Islet precursor cell (in vitro differentiated cells): ENCODE measurements at places on chromosomes 2 and 18.
A peak's percentile ranks its signal among the peaks of the same experiment; 100 is the strongest.

- DNase-seq: no peak
Observed at GRCh38 chr2:107529146-107529545, 297.5 kb upstream of the RGPD4 start.

DNA sequence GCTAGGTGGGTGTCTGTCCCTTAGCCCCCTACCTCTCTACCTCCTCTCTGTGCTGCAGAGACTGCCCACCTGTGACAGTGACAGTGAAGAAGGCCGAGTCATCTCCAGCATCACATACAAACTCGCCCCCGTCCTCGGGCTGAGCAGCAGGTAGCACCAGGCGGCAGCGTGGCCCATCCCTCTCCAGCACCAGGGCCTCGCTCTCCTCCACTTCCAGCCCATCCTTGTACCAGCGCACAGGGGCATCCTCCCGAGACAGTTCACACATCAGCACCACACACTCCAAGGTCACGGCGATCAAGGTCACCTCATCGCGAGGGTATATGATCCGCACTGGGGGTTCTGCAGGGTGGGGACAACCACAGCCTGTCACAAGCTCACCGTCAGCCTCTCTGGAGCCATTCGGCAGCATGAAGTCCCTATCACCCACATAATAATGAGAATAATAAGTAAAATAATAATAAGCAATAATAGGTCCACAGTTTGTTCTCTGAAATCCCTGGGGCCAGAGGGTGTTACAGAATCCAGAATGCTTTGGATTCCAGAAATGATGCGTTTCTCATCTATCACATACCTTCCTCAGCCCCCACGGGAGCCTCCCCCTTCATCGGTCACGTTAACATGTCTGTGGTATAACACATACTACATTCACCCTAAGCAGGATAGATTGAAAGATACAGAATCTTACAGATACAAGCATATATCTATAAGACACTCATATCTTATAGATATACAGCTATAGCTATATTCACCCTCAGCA is 12.0 kb downstream of the OBSL1 start:
- no peak for DNase-seq

DNA sequence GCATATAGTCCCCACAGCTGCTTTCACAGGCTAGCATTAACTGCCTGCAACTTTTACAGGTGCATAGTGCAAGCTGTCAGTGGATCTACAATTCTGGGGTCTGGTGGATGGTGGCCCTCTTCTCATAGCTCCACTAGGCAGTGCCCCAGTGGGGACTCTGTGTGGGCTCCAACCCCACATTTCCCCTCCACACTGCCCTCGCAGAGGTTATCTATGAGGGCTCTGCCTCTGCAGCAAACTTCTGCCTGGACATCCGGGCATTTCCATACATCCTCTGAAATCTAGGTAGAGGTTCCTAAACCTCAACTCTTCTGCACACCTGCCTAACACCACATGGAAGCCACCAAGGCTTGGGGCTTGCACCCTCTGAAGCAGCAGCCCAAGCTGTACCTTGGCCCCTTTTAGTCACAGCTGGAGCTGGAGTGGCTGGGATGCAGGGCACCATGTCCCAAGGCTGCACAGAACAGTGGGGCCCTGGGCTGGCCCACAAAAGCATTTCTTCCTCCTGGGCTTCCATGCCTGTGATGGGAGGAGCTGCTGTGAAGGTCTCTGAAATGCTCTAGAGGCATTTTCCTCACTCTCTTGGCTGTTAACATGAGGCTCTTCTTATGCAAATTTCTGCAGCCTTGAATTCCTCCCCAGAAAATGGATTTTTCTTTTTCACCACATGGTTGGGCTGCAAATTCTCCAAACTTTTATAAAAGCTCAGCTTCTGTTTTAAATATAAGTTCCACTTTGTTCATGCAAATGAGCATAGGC is 59.3 kb downstream of the KDM3A start:
- no peak for DNase-seq

DNA sequence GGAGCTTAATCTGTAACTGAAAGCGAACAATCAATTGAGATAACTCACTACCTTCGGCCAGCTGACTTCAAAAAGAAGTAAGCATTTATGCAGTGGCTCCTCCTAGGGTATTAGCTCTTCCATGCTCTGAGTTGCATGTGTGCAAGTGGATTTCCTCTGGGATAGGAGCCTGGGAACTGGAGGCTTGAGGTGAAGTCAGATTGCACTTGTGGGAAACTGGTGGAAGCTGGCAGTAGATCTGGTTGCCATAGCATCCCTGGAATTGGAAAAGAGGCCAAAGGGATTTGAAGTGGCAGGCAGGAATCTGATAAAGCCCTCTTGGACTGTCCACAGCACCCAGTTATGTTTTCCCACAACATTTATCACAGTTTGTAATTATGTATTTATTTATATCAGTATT is 50.6 kb upstream of the FMNL2 start:
- no peak for DNase-seq

GRCh38 chr2:10169053-10169578 is 46.6 kb downstream of the RRM2 start:
- peak; percentile 63 for DNase-seq

DNA sequence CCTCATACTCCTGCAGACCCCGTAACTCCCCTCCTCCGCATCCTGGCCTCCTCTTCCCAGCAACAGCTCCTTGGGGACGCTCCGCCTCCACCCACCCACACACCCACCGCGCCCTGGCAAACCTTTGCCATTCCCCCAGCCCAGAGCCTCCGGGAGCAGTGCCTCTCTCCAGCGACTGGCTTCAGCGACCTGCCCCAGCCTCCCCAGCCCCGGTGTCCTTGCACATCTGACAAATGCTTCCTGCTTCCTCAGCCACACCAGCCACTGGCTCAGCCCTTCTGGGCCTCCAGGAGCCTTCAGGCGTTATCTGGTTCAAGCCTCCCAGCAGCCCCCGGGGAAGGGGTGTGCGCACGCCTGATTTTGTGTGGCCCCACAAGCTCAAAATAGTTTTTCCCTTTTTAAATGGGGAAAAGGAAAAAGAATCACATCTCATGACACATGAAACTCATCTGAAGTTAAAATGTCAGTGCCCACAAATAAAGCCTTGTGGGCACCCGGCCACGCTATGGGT is 14.2 kb downstream of the ESPNL start:
- DNase-seq: peak; percentile 23

- no peak for DNase-seq
Observed at GRCh38 chr2:220424561-220424960, 797.1 kb downstream of the SLC4A3 start.

DNA sequence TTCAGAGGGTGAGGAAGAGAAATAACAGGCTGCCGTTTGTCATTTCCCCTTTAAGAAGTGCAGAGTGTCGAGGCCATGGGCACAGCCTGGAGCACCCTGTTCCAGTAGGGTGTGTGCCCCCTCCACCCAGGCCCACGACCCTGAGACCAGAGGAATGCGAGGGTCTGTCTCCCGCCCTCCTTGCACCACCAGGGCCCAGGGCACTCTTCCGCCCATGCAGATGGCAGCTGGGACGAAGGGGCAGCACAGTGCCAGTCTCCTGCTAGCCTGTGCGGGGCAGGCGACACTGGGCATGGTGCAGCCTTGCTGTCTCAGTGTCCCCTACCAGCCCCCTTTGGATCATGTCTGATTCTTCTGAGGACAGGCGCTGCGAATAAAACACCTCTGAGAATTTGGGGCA is 15.8 kb upstream of the PDIA6 start:
- DNase-seq: no peak

DNA sequence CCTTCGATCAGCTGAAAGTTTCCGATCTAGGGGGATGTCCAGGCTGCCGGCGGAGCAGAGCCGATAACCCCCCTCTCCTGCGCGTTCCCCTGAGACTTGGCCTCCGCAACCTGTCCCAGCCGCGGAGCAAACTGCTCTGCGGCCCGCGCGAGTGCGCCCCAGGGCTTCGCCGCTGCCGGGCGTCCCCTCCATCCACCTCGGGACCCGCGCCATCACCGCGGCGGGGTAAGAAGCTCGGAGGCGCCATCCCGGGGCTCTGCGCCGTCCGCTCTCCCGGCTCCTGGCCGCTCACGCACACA is 990 bp upstream of the GDF7 start:
- no peak for DNase-seq

DNA sequence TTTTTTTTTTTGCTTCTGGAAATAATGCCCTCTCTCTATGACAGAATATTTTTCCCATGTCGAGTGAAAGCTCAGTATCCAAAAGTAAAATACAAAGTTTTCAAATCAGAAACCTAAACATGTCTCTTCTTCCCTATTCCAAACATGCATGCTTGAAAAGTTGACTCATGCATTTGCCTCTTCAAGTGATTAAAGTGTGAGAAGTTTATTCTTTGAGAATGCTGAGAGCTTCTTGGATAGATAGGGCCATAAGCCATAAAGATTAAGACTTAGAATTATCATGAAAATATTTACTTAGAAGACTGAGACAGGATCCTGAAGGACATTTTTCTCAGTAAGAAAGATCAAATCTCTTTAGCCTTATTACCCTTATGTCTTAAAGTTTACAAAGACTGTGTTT is 98.6 kb upstream of the EPB41L5 start:
- DNase-seq: no peak

DNA sequence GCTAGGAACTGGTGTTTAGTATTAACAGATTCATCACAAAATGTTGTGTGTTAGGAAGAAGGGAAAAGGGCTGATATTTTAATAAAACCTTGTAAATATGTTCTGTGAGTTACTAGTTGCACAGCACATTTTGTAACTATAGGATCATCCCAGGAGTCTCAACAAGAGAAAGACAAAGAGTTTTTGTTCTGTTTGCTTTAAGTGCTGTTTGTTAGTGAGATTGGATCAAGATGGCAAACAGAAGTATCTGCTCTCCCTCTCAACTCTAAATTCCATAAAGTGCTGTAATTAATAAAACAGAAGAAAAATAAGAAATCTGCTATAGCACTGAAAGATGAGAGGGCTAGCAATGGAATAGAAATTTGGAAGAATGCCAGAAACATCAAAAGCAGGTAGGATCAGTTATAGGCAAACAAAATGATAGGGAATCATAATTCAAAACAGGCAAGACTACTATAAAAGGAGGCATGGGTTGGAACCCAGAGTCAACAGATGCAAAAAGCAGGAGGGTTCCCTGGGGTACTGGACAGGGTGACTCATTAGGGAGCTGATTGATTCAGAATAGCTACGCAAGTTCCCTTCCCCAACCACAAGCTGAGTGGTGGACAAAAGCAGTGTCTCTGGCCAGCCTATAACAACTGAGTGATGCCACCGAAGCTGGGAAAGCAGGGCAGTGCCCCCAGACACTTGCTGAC is 75.8 kb downstream of the DYNC1I2 start:
- no peak for DNase-seq

DNA sequence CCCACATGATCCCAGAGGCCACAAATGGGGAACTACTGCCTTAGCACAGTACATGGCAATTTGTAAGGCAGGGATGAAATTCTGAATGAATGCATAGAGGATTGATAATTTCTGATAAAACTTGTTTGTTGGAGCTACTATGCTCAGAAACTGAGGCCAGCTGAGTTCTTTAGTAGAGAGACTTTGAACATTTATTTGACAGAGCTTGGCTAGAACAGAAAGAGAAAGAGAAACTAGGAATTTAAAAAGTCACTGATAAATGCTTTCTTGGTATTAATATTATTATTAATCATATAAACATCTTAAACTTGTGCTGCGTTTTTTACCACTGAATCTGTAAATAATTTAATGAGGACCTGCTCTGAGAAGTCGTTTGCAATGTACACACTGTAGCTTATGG is 923.7 kb upstream of the CNTNAP5 start:
- no peak for DNase-seq

GRCh38 chr18:34871435-34871834 is 161.3 kb downstream of the DTNA start:
- DNase-seq: no peak

- DNase-seq: no peak
Observed at GRCh38 chr2:18209934-18210639, 331.6 kb downstream of the KCNS3 start.

DNA sequence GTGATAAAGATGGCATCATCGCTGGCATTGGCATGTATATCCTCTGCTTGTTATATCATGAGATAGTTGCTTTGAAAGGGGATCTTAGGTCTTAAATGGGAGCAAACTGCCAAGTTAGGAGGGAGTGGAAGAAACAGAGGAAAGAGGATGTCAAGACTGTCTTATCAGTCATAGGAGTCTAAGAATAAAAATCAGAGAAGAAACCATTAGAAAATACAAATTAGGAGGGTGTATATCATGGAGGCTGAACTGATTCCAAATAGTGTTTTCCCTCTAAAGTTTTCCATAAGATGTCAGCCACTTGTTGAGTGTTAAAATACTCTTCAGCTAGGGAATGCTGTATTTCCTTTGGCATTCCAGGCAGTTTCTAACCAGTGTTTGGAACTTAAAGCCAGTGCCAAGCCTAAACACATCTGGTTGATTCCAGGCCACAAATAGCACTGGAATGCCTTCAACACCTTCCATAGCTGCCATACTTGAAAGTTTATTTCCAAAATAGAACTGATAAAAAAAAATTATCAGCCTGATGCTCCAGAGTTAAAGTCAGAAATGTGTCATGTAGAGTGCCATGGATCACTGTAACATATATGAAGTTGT is 129.4 kb downstream of the ZEB2 start:
- DNase-seq: no peak

GRCh38 chr2:58447586-58447985 is 206.5 kb upstream of the FANCL start:
- DNase-seq: no peak

DNA sequence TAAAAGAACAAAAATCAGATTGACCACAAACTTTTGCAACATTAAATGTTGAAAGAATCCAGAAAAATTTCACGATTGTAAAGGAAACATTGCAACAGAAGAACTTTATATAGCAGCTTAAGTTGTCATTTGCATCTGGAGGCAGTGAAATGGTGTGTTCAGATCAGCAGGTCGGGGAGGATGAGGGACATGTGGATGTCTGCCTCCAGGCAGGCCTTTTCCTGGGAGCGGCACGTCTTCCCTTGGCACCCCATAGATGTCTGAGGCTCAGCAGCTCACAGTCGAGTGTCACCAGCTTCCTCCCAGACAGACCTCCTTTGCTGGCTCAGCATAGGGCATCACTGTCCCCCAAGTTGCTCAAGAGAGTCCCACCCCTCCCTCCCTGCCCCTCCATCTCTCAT is 44.3 kb upstream of the ASB1 start:
- no peak for DNase-seq

DNA sequence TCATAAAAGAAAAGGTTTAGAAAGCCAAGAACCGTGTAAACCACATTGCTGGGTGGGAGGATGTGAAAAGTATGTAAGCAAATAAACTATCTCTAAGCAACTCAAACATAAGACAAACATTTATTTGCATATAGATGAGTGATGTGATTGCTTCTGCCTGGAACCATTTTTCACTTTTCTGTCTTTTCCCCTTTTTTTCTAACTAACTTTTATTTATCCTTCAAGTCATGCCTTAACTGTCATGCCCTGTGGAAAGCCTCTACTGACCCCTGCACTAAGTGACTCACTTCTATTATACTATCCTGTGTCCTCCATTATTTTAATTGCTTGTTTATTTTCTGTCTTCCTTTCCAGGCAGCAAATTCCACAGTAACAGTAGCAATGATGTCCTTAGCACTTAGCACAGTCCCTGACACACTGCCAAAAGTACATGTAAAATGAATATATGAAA is 87.5 kb upstream of the CTAGE1 start:
- no peak for DNase-seq

DNA sequence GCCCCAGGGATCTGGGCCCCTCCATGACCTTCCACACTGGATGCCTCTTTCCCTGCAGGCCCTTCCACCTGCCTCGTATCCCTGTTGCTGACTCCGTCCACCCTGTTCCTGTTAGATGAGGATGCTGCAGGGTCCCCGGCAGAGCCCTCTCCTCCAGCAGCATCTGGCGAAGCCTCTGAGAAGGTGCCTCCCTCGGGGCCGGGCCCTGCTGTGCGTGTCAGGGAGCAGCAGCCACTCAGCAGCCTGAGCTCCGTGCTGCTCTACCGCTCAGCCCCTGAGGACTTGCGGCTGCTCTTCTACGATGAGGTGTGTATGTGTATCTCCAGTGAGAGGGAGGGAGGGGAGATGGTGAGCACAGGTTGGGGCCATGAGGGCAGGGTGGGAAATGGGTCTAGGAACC is 12.4 kb upstream of the SLC4A3 start:
- DNase-seq: no peak
